ENCODE measurements at places on chromosomes 5 and 9. TPM values are rescaled to one million over a fixed set of nuclear protein-coding genes. Genes with fewer than 3 reads are reported as not detected.

The STK10 gene
- 20.8 TPM for total RNA-seq

The ASTN2 gene
- total RNA-seq = 5.3 TPM

The ZNF300 gene
- total RNA-seq = 2.2 TPM

The ANKRD18B gene
- 4.8 TPM for total RNA-seq

The ARL14EPL gene
- total RNA-seq = 0.43 TPM

The CSF1R gene
- total RNA-seq = 0.22 TPM

The LCNL1 gene
- 0.13 TPM for total RNA-seq

The SPINK4 gene
- not detected for total RNA-seq

The PCDHGA6 gene
- total RNA-seq = 0.20 TPM

All from A549 treated with Hydrocortisone at 1 μM for 4 hours (cell line).